ENCODE measurements at places on chromosomes 6 and 20.

DNA sequence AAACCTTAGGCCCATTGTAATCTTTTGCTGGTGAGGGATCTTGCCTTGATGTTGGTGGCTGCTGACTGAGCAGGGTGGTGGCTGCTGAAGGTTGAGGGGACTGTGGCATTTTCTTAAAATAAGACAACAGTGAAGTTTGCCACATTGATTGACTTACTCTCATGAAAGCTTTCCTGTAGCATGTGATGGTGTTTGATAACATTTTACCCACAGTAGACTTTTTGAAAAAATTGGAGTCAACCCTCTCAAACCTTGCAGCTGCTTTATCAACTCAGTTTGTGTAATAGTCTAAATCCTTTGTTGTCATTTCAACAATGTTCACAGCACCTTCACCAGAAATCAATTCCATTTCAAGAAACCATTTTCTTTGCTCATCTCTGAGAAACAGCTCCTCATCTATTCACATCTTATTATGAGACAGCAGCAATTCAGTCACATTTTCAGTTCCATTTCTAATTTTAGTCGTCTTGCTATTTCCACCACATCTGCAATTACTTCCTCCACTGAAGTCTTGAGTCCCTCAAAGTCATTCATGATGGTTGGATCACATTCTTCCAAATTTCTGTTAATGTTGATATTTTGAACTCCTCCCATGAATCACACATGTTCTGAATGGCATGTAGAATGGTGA is 37.2 kb downstream of the CST9L start:
- DNase-seq, result no peak

GRCh38 chr20:55977690-55978459 is 27.4 kb downstream of the CBLN4 start:
- no peak for DNase-seq

- DNase-seq, result no peak
Observed at GRCh38 chr6:105553171-105553570, 150.3 kb upstream of the PREP start.

GRCh38 chr6:2793534-2794151 is 28.4 kb downstream of the WRNIP1 start:
- no peak for DNase-seq

DNA sequence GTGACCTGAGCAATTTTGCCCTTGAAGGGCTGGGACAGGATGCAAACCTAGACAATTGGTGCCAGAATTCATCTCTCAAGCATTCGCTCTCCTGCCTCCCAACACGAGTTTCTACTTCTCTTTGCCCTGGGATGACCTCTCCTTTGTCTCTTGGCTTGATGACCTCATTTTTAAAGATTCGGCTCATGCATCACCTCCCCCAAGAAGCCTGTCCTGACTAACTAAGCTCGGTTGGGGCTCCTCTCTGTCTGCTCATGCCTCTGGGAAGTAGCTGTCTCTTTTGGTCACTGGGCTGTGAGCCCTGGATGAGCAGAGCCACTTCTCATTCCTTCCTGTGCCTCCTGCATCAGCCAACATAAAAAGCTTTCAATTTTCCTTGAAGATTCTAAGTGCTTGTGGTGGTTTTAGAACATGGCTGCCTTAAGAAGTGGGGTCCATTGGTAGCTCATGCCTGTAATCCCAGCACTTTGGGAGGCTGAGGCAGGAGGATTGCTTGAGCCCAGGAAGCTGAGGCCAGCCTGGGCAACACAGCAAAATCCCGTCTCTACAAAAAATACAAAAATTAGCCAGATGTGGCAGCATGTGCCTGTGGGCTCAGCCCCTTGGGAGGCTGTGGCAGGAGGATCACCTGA is 11.1 kb upstream of the TCF15 start:
- DNase-seq, result no peak

DNA sequence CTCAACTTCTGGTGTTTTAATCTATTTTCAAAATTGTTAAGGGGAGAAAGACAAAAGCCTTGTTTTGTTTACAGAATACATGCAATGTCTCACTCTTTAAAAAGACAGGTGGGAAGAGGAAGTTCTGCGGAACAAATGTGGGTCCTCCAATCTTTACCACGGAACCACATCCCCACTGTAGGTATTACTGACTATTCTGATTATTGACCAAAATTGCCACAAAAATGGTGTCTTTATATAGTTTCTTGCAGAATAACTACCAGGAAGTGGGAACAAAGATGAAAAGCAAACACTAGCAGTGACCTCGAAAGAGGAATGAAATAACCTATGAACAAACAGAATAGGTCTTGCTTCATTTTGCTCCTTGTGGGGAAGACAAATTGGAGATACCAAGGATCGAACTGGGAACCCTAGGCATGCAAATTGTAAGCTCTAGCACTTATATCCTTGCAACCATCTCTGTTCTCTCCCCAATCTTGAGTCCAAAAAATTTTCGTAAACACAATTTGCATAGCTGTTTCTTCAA is 106.7 kb downstream of the GPX5 start:
- no peak for DNase-seq

DNA sequence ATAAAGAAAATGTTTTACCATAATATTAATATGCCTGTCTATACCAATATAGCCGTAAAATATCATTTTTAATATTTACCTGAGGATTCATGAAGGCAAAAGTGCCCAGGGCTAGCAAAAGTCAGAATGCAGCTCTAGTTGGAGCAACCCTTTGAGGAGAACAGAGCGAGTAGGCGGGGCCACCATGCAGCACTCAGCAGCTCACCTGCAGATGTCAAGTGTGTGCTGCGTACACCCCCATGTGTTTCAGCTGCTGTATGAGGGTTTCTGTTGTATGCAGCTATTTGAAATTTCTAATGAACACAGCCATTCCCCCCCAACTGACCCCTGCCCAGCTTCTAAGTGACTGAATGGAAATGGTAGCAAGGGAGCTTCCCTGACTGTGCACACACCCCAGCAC is 508.0 kb downstream of the QKI start:
- DNase-seq, result no peak

DNA sequence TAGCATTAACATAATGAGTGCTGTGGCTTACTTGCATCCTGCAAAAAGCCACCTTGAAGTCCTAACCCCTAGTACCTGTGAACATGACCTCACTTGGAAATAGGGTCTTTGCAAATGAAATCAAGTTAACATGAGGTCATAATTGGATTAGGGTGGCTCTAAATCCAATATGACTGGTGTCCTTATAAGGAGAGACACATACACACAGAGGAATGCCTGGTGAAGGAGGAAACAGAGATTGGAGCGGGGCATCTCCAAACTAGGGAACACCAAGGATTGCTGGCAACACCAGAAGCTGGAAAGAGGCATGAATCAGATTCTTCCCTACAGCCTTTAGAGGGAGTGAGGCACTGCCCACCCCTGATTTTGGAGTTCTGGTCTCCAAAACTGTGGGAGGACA is 17.6 kb upstream of the RPS6KA2 start:
- DNase-seq, result no peak

- DNase-seq, result no peak
Observed at GRCh38 chr6:112488238-112488637, 141.1 kb downstream of the RFPL4B start.
